ENCODE measurements at places on chromosomes 12 and 14. TPM values are rescaled to one million over a fixed set of nuclear protein-coding genes. Genes with fewer than 3 reads are reported as not detected.

DNA sequence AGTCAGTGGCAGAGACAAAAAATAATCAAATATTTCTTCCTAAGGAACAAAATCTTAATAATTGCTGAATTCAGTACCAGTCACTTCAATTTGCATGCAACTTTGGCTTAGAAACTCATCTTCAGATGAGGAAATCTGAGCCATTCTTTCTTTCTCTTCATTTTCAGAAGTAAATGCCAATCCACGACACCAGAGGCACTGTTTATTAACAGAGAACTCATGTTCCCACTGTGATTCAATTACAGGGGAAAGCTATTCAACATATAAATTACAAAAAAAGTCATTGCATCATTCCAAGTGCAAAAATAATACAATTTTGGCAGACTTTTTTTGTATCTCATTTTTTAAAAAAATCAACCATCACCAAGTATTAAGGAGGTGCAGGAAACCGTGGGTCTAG lies 816.1 kb upstream of the TMEM132C start:
- H3K4me3 ChIP-seq: no peak overlapping the region
- DNase-seq: no peak
- no peak overlapping the region for H3K27ac ChIP-seq
- peaks cover 18% of the 10 kb centered on the region for H3K27me3 ChIP-seq
- no peaks in the 10 kb centered on the region for H3K4me1 ChIP-seq

- no peak overlapping the region for H3K27ac ChIP-seq
- no peak for DNase-seq
- no peaks in the 10 kb centered on the region for H3K4me1 ChIP-seq
Observed at GRCh38 chr12:41943671-41944070, 201.0 kb downstream of the GXYLT1 start.

- no peak for DNase-seq
- H3K27ac ChIP-seq: peak overlapping the region; percentile 7
- peaks cover 87% of the 10 kb centered on the region for H3K36me3 ChIP-seq
- peaks cover 69% of the 10 kb centered on the region for H3K4me1 ChIP-seq
- H3K4me3 ChIP-seq: no peak overlapping the region
Observed at GRCh38 chr12:57142121-57142520, 5.3 kb downstream of the LRP1-AS start.

DNA sequence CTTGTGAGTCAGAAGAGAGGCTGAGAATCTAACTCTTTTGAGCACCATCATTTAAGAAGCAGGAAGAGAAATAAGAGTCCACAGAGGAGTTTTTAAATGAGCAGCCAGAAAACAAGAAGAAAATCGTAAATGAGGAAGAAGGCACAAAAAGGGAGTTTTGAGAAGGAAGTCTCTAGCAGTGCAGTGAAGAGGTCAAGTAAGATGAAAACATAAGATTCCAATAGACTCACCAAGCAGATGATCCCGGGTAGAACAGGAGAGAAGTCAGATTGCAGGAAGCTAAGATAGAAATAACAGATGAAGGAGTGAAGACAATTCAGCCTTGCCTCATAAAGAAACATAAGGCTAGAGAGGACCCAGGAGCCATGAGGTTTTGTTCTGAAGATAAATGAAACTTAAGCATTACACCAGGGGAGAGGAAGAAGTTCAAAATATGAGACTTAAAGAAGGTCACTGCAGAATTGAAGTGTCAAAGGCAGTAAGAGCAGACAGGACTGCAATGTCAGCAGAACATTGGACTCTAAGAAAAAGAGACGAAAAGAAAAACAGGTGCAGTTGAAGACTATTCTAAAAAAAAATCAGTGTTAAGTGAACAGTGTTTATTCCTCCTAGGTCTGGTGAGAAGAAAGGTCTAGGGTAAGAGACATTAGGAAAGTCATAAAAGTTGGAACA lies 229.0 kb downstream of the SEC23A start:
- no peak for DNase-seq
- H3K36me3 ChIP-seq: no peaks in the 10 kb centered on the region
- H3K4me1 ChIP-seq: no peaks in the 10 kb centered on the region
- no peak overlapping the region for H3K4me3 ChIP-seq
- no peak overlapping the region for H3K27ac ChIP-seq

DHRS2 gene
- 0.29 TPM for total RNA-seq

ST8SIA1 gene
- 6.2 TPM for total RNA-seq

KCNK10 gene
- total RNA-seq: under 0.01 TPM

AQP6 gene
- not detected for total RNA-seq

All from osteoblast (primary cell).